ENCODE measurements at places on chromosomes 3 and 15. TPM values are rescaled to one million over a fixed set of nuclear protein-coding genes. Genes with fewer than 3 reads are reported as not detected.

The SELENOS gene
- total RNA-seq, result 37.8 TPM

The SENP8 gene
- 1.8 TPM for total RNA-seq

The DNAJA4 gene
- total RNA-seq, result 9.5 TPM

The SEMA6D gene
- total RNA-seq, result 0.92 TPM

The SKOR1 gene
- 0.08 TPM for total RNA-seq

The HAPLN3 gene
- 5.6 TPM for total RNA-seq

The TEX55 gene
- total RNA-seq, result not detected

The SUSD5 gene
- total RNA-seq, result 0.08 TPM

The ZKSCAN7 gene
- 0.76 TPM for total RNA-seq

The B3GNT5 gene
- total RNA-seq, result 70.7 TPM

The KIF7 gene
- 0.60 TPM for total RNA-seq

The ACSBG1 gene
- not detected for total RNA-seq

The CASR gene
- total RNA-seq, result not detected

The SYNPR gene
- total RNA-seq, result not detected

The TMCO5A gene
- total RNA-seq, result not detected

The TMIE gene
- 1.6 TPM for total RNA-seq

The TF gene
- 63.3 TPM for total RNA-seq

The ULK4 gene
- 6.0 TPM for total RNA-seq

The POMGNT2 gene
- 4.7 TPM for total RNA-seq

The C2CD4A gene
- total RNA-seq, result 0.44 TPM

The LNP1 gene
- 0.64 TPM for total RNA-seq

The GHSR gene
- not detected for total RNA-seq

The LRRN1 gene
- total RNA-seq, result 0.44 TPM

The MORC1 gene
- total RNA-seq, result not detected
